ENCODE measurements at places on chromosomes 5 and 9.
A peak's percentile ranks its signal among the peaks of the same experiment; 100 is the strongest.

DNA sequence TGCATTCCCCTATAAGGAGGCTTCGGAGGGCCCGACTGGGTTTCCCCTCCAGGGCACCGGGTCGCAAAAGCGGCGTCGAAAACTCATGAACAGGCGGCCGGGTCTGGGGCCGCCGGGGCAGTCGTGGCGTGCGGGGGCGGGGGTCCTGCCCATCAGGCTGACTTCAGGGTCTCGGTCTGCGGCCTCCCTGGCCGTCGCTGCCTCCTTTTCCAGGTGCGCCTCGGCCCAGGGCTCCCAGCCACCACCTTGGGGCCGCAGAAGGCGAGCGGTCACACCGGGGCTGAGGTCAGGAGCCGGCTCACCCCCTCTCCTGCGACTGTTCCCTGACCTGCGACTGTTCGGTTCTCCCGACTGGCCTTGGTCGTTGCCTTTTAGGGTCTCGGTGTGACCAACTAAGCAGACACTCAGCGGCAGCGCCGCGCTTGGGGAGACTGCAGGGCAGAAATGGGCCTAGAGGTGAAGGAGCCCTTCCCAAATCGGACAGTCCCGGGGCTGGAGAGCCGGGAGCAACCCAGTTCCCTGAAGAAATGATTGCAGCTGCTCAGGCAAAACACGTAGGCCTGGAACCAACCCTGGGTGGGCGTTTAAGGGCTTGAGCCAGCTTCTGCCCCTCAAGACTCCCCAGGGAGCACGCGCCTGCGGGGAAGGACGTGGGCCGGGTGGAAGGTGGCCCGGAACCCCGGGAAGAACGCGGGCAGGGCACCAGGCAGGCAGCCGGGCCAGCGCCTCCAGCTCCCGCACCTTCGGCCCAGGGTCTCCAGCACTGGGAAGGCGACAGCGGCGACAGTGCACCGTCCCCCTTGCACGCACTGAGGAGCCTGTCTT, 11.2 kb downstream of the IRX2 start:
- DNase-seq, result peak; percentile 28

- peak; percentile 16 for DNase-seq
Measured at GRCh38 chr5:32935283-32935682, 224.2 kb downstream of the NPR3 start.

- no peak for DNase-seq
Measured at GRCh38 chr5:96074870-96075269, 113.2 kb upstream of the ELL2 start.

DNA sequence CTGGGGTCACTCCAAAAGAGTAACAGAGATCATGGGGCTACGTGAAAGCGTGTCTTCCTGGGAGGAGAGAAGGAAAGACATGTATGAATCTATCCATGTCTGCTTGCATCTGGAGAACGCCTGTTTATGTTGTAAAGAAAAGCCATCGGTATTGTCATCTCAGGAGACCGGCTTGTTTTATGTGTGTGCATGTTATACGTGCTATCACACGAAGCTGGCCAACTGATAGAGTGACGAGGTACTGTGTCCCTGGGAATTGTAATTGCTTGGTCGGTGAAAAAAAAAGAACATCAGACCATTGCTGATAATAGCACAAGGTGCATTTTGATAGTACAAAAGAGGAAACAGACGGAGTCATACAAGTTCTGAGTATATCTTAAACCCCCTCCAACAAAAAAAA, 370 bp upstream of the CDH6 start:
- DNase-seq, result no peak

DNA sequence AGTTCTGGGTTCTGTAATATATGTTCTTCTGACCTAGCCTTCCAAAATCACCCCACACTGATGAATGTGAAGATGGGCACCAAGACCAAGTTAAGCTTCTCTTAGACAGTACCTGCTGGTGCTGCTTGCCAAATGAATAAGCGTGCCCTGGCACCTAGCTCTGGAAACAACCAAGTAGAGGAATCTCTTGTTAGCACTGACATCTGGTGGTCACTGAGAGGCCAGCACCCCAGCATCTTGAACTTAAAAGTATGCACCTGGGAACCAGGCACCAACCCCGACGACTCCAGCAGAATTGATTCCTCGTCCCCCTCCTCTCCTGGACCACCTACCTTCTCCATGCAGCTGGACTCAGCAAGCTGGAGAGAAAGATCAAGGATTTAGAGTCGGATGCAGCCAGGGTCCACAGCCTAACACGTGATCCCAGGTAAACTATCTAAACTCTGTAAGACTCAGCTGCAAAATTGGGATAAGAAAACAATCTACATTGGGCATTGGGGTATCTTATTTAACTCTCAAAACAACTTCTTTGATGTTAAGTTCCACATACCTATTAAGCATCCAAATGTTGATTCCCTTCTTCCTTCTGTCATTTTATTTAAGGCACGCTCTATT, 89.8 kb downstream of the SLC1A3 start:
- peak; percentile 80 for DNase-seq

GRCh38 chr5:82058710-82059109, 86.9 kb downstream of the ATG10 start:
- no peak for DNase-seq

DNA sequence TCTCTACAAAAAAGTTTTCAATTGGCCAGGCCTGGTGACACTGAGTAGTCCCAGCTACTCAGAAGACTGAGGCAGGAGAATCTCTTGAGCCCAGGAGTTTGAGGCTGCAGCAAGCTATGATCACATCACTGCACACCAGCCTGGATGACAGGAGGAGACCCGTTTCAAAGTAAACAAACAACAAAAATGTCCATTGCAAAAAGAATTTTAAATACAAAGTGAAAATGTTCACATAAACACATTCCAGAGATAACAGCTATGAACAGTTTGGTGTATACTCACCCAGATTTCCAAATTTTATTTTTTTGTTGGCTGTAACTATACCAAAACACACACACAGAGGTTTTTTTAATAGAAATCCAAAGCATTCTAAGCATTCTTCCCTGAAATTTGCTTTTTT, 39.8 kb downstream of the ADRA1B start:
- no peak for DNase-seq

- no peak for DNase-seq
Measured at GRCh38 chr9:129385211-129385934, 207.3 kb upstream of the IER5L start.

- DNase-seq, result peak; percentile 100
Measured at GRCh38 chr5:157142317-157143126, at the start of gene MED7. Gene MED7 (minus strand): TSS chr5:157142865. CDS start chr5:157139431, 3,434 bp downstream.

DNA sequence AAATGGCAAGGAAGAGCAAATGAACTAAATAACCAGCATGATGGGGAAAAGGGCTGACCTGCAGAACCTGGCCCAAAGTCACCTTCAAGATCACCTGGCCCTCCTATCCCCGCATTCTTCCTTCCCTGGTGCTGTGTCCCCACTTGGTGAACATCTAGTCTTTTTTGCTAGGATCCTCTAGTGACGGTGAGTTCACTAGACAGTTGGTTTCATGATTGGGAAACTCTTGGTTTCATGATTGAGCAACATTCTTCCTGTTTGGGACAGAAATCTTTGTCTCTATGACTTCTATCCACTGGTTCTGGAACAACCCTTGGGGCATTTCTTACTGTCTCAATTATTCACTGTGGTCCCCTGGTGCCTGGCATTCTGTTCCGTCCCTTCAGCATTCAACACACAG, 50.2 kb upstream of the DAB2IP start:
- peak; percentile 91 for DNase-seq

DNA sequence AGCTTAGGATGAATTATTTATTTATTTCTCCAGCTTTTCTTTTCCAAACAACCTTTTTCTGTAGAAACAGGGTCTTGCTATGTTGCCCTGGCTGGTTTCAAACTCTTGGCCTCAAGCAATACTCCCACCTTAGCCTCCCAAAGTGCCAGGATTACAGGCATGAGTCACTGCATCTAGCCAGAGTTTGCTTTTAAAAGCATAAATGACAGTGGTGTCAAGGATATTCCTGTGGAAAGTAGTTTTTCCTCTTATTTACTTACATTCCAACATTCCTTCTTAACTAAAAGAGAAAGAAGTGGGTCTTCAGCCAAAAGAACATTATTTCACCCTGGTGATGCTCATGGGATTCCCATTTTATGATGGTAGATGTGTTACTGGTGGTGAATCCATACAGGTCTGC, 62.4 kb downstream of the GRIA1 start:
- no peak for DNase-seq

GRCh38 chr9:71854811-71855210, 56.2 kb downstream of the ABHD17B start:
- DNase-seq, result no peak

- no peak for DNase-seq
Measured at GRCh38 chr9:91915524-91916263, 34.3 kb downstream of the ROR2 start.

DNA sequence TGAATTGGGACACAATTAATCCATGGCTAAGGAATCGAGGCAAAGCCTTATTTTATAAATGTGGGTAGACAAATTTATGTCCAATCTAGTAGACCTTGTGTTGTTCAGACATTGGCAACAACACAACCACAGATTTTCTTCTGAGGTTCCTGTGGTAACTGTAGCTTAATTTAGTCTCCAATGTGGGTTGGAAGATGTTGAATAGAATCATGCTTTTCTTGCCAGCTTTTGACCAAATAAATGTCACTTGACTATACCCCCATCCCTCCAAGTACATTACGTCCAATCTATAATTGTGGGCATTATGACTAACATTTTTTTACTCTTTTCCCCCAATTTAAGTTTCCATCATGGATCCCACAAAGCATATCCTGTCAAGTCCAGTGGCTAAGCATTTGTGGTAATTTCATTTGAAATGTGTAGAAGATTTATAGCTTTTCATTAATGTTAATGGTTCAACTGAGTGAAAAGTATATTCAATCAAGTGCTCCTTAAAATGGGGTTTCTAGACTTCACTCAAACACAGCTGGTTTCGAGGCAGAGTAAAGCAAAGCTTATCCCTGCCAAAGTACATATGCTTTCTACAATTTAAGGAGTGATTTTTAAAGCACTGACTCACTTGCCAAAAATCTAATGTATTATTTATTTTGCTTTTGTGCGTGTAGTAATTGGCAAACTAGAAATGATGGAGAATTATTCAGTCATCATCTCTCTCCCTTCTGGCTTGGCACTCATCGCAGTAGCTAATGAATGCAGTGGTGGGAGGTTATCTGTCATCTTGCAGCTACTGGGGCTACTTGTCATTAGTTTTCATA, 141.8 kb downstream of the FAM174A start:
- peak; percentile 32 for DNase-seq

GRCh38 chr9:81566074-81566698, 123.2 kb downstream of the TLE1 start:
- DNase-seq, result no peak

- DNase-seq, result no peak
Measured at GRCh38 chr9:131603199-131603598, 57.9 kb downstream of the PRRT1B start.

- DNase-seq, result peak; percentile 83
Measured at GRCh38 chr5:142888469-142889085, 118.4 kb downstream of the ARHGAP26 start.

DNA sequence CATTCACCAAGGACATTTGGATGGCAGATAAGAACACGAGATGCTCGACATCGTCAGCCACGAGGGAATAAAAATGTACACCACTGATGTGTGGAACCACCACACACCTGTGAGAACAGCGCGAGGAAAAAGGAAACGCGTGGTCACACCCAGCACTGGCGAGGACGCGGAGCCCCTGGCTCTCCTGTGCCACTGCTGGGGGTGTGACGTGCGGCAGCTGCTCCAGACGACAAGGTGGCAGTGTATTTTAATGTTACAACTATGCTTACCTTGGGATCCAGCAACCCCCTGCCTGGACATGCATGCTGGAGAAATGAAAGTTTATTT, 13.6 kb upstream of the CEP72 start:
- DNase-seq, result no peak

DNA sequence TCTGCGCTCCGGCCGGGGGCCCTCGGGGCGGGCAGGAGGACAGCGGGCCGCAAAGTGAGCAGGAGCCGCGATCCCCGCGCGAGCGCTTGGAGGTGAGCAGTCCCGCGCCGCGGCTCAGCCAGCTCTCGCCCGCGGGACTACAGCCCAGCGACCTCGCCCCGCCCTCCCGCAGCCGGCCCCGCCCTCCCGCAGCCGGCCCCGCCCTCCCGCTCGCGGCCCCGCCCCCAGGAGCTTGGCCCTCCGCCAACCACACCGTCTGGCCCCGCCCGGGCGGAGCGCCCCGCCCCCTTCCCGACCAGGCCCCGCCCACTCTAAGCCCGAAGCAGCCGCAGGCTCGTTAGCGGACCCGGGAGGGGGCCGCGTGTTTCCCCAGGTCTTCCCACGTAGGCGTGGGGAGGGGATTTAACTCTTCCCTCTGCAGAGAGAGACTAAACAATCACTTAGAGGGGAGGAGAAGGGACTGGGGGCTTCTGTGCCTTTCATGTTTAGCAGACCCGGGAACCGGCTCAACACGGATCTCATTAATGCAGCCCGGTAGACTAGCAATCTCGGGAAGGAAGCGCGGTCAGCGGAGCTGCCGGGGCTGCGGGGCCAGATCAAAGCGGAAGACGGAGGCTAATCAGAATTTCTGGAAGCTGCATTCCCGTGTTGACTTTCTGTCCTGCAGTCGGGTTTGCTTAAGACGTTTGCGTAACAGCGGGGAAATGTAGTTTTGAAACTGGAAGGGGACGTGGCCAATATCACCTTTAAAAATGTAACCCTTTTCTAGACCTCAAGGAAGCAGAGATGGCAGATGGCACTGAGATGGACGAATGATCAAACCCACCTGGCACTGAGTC, at the start of gene MYO10:
TSS of gene MYO10 (minus strand) at position 139 of the 839 bp plus-strand sequence. CDS start 480 bp downstream, outside the sequence.
- peak; percentile 76 for DNase-seq

DNA sequence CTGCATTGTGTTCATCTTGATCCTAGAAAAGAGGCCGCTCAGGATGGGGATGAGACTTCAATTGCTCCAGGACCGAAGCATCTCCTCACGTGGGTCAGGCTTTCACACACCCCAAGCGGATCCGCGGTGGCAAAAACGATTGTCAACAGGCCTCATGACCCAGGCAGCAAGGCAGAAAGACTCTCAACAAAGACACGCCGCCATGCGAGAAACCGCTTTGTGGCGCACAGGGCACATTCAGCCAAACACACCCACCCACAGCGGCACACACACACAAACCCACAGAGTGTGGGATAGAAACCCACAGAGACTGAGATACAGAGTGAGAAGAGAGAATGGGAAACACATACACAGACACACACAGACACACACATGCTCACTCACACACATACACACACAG, 483.4 kb downstream of the SPATA31A7 start:
- DNase-seq, result no peak

DNA sequence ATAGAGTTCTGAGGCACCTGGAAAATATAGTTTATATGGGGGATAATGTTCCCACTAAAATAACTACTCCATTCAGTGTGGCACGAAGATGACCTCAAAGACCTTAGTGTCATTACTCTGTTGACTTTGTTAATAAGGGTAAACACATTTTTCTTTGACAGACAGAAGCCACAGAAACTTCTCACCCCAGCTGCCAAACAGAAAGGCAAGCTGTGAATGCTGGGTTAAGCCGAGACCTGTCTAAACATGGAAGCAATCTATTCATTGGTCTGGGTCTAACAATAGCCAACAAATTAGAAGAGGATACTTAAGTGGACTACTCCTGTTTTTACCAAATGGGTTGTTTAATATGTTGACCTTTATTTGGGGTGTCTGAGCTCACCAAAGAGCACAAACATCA, 171.4 kb downstream of the TLE1 start:
- no peak for DNase-seq
